ENCODE measurements at places on chromosomes 1 and 21. TPM values are rescaled to one million over a fixed set of nuclear protein-coding genes. Genes with fewer than 3 reads are reported as not detected.

FHAD1 gene
- polyA plus RNA-seq = not detected

TNFAIP8L2 gene
- polyA plus RNA-seq = 4.1 TPM

SLC9C2 gene
- not detected for polyA plus RNA-seq

HSD3B1 gene
- not detected for polyA plus RNA-seq

GBP2 gene
- 217 TPM for polyA plus RNA-seq

ARHGAP30 gene
- 12.1 TPM for polyA plus RNA-seq

C1QB gene
- polyA plus RNA-seq = 425 TPM

RNF186 gene
- polyA plus RNA-seq = not detected

HTR6 gene
- polyA plus RNA-seq = not detected

Measured in aorta (tissue), 5 donors.